Stimulated activated CD4-positive, alpha-beta T cell treated with anti-CD3 and anti-CD28 coated beads, Interleukin-15, amount 100 ng/mL, for 1 hour (primary cell): ENCODE measurements at places on chromosomes 13 and 19.

GRCh38 chr13:48908381-48909055, 67.2 kb upstream of the FNDC3A start:
- DNase-seq, result no peak

DNA sequence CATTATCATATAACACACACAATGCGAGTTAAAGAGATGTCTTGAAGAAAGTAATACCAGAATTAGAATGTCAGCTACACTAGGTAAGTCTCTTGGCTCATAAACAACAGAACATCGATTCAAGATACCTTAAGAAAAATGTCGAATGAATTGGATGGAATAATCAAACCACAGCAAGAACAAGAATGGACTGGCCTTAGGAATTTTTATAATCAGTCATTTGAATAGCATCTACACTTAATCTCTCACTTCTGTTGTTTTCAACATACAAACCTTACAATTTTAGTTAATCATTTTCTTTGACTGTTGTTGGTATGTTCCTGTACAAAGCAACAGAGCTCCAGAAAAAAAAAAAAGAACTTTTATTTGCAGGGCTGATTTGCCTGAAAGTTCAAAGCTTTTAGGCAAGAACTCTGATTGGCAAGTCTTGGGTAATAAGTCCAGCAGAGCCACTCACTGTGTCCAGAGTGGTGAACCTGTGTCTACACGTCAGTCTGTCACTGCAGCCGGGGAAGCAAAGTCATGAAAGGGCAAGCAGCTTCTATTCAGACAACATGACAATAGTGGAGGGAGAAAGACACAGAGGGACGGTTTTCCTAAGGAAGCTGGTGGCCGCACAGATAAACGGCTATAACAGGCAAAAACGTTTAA, 1026.1 kb upstream of the MIR17HG start:
- no peak for DNase-seq

DNA sequence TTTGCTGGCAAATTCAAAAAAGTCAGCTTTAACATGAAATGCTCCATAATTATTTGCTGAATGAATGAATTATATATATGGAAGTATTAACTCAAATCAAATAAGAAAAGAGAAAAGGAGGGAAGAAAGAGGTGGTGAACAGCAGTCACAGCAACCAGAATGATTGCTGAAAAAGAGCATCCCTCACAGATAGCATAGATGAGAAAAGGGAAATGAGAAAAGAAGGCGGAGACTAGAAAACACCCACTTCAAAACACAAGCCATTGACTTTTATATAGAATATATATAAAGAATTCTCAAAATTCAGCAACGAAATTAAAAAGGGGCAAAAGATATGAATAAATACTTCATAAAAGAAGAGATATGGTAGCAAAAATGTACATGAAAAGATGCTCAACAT, 75.2 kb downstream of the CAB39L start:
- DNase-seq, result no peak

GRCh38 chr13:21546372-21546771, 57.6 kb downstream of the MICU2 start:
- DNase-seq, result no peak

GRCh38 chr13:104270731-104271130, 1204.5 kb upstream of the SLC10A2 start:
- DNase-seq, result no peak

GRCh38 chr19:4086411-4086867, 19.7 kb upstream of the ZBTB7A start:
- no peak for DNase-seq

- DNase-seq, result no peak
Measured at GRCh38 chr13:106530171-106530851, 5.2 kb downstream of the EFNB2 start.

GRCh38 chr13:33217256-33217655, 68.3 kb downstream of the STARD13 start:
- DNase-seq, result no peak

- no peak for DNase-seq
Measured at GRCh38 chr13:114315074-114315785, 927 bp downstream of the CHAMP1 start.

GRCh38 chr19:28176193-28176592, 1036.8 kb downstream of the UQCRFS1 start:
- no peak for DNase-seq

- no peak for DNase-seq
Measured at GRCh38 chr13:40660141-40660664, 6.2 kb downstream of the FOXO1 start.

- no peak for DNase-seq
Measured at GRCh38 chr13:44769686-44770085, 193.6 kb upstream of the TSC22D1 start.

DNA sequence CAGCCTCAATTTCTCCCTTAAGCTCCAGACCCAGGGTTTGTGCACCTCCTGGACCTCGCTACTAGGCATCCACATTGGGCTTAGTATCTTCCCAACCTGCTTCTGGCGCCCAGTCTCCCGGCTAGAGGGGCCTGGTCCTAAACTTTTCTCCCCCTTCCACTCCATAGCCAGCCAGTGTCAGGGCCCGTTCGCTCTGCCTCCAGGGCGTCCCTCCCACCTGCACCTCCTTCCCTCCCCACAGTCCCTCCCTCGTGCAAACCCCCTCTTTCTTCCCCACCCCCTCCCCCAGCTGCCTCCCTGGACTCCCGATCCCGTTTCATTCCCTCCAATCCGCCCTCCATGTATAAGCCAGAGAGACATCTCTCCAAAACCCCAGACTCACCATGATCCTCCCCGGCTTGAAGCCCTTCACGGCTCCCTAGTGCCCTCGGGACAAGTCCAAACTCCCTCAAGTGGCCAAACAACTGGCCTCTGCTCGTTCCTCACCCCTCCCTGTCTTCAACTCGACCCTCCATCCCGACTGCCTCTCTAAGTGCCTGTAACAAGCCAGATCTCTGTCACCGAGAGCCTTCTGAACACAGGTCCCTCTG, 997 bp upstream of the SAMD4B start:
- no peak for DNase-seq

- no peak for DNase-seq
Measured at GRCh38 chr13:80873589-80873988, 532.7 kb upstream of the SPRY2 start.

- no peak for DNase-seq
Measured at GRCh38 chr13:33283195-33283911, 2.2 kb downstream of the STARD13 start.

GRCh38 chr13:52862358-52863206, 14.1 kb upstream of the PCDH8 start:
- DNase-seq, result no peak

DNA sequence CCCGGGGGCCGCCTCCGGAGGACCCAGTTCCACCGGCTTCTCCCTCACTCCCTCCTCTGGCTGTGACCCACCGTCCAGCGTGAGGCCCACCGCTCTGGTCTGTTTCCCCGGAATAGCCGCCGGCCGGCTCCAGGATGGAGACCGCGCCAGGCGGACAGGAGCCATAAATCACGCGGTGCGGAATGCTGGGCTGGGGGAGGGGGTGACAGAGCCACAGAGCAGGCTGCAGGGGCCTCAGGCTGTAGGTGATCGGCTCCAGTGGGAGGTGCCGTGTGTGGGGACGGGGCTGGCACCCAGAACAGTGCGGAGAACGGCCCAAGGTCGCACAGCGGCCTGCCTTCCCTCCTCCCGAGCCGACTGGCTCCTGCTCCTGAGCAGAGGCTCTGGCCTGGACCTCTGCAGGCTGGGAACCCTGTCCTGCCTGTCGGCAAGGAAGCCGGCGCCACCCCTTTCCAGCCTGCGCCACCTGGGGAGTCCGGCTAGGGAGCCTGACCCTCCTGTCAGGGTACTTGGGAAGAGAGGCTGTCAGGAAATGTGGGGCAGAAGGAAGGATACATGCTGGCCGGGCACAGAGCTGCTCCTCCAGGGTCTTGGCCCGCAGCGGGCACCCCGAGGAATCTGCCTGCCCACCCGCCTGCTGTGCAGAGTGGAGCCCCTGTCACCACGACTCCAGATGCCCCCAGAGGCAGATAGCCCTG, 8.3 kb downstream of the PIAS4 start:
- no peak for DNase-seq

- no peak for DNase-seq
Measured at GRCh38 chr19:48866692-48867091, 1.7 kb downstream of the PLEKHA4 start.

DNA sequence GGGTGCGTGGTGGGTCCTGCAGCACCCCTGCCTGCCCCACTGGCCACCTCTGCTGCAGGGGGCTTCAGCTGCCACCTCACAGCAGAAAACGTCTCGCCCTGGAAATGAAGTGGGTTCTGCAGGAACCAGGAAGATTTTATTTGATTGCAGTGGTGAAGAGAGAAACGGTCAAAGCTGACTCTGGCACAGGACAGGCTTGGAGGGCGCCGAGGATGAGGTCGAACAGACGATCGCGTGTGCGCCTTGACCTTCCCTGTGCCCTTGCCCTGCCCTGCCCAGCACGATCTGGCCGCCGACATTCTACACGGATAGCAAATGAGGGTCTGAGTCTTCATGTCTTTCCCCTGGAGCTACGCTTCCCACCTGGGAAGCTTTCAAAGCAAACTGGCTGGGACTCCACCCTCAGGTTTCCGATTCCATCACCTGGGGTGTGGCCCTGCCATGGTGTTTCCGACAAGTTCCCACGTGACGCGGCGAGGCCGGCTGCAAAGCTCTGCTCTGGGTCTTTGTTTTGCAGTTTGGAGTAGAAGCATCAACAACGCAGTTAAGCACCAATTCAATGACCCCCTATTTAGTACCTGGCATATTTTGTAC, 50.3 kb upstream of the TUBGCP3 start:
- DNase-seq, result no peak

DNA sequence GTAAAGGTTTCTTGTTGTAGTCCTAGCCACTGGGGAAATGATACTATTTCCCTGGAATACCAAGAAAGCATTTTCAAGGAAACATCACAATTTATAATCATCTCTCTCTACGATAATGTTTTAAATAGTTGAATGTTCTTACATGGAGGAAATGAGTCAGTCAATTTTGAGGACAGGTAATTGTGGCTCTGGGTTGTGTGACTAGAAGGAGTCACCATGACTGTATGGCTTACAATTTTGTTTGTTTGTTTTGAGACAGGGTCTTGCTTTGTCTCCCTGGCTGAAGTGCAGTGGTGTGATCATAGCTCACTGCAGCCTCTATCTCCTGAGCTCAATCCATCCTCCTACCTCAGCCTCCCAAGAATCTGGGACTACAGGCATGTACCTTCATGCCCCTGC, 47.4 kb downstream of the COG3 start:
- no peak for DNase-seq

GRCh38 chr19:10006752-10007323, 3.5 kb downstream of the COL5A3 start:
- DNase-seq, result no peak

DNA sequence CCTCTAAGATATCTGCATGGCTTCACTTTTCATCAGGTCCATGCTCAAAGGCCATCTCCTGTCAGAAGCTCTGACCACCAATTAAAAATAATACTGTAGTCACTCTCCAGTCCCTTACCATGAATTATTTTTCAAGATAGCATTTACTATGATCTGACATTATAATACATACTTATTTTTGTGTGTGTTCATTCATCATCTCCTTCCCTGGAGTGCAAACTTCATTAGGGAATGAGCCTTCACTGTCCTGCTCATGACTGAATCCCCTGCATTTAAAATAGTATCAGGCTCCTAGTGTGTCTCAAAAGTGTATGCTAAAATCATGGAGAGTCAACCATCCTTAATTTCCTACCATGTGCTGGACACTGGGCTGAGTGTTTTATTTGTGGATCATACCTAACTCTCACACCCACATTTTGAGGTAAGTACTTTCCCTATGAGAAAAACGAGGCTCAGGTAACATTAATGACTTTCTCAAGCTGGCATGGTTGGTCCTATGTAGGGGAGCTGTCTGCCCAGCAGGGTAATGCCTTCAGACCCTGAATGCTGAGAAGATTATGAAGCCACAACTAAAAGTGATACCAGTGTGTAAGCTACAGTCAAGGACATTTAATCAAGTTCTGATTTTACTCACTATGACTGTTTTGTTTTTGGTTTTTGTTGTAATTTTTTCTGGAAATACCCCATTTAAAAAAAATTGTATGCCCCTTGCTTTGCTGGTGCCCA, 16.3 kb downstream of the PLA2G4C start:
- DNase-seq, result no peak

GRCh38 chr13:99968521-99969452, 2.8 kb downstream of the ZIC5 start:
- no peak for DNase-seq

DNA sequence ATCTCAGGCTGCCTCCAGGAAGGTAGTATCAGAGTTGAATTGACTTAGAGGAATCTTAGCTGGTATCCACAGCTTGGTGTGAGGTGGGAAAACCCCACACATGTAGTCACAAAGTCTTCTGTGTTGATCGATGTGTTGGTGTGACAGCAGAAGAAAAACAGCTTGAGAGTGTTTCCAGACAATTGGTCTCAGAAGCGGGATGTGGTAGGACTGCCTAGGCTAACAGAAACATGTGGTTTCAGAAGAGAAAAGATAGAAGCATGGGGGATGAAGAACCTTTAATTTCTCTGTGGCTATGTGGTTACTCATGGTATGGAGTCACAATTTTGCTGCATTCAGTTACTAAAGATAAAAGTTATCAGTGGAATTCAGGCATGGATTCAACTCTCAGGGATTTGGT, 134.7 kb upstream of the SLITRK5 start:
- no peak for DNase-seq

DNA sequence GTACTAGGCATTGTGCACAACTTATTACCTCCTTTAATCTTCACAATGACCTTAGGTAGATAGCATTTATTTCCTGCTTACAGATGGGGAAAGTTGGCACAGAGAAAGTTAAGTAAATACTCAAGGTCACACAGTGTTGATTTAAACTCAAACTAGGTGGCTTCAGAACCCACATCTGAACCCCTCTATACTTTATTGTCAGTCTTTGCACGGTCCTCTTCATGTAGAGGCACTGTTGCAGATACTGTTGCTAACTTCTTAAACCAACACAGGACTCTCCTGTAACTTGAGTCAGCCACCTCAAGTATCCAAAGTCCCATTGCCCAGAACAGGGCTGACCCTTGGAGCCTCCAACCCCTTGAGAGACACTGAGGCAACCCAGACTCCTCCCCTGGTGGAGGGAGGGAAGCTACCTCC, 48.8 kb downstream of the FRY start:
- DNase-seq, result no peak

- no peak for DNase-seq
Measured at GRCh38 chr13:38283346-38283745, 66.3 kb upstream of the UFM1 start.

- DNase-seq, result no peak
Measured at GRCh38 chr19:54425382-54425723, 10.1 kb downstream of the TTYH1 start.

DNA sequence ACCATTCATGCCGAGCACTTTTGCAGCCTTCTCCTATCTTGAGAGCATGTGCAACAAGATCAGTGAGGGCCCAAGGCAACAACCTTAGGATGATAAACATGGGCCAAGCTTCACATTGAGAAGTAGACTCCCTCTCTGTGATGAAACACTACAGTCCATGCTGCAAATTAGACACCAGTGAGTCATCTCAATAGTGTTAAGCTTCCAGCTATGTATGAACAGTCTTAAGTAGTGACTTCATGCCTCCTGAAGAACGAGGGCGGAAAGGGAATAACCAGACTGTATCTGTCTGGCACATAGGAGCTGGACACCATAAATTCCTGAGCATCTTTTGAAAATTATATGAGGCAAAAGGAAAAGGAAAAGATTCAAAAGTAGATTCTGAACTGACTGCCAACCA, 309.9 kb upstream of the SLITRK1 start:
- no peak for DNase-seq
